Thoracic aorta (tissue), 2 donors: ENCODE measurements at places on chromosomes 2 and 18. TPM values are rescaled to one million over a fixed set of nuclear protein-coding genes. Genes with fewer than 3 reads are reported as not detected.

Gene TDRD15
- total RNA-seq, result 0.42 TPM

Gene CHRNG
- not detected for total RNA-seq

Gene SP110
- total RNA-seq, result 28.0 TPM

Gene SCG2
- 0.56 TPM for total RNA-seq

Gene CACNB4
- total RNA-seq, result 13.8 TPM

Gene FBLN7
- total RNA-seq, result 5.1 TPM

Gene FBXO48
- 0.56 TPM for total RNA-seq

Gene GYPC
- 185 TPM for total RNA-seq

DNA sequence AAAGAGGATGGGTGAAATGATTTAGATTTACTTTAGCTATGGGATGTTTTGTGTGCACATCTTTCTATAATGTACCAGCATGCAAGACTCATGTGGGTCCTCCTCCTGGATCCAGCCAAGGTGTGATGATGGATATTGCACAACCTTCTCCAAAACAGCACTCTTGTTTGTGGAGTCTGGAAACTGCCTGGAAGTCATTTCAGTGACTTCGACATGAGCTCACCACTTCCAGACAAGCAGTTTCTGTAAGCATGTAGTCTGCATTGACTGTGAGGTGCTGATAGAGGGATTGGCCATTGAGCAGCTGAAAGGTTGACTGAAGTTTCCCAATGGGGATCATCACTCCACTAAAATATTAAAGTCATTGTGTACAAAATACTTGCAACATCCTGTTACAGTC, 154.0 kb downstream of the TRIB2 start:
- DNase-seq, result no peak

DNA sequence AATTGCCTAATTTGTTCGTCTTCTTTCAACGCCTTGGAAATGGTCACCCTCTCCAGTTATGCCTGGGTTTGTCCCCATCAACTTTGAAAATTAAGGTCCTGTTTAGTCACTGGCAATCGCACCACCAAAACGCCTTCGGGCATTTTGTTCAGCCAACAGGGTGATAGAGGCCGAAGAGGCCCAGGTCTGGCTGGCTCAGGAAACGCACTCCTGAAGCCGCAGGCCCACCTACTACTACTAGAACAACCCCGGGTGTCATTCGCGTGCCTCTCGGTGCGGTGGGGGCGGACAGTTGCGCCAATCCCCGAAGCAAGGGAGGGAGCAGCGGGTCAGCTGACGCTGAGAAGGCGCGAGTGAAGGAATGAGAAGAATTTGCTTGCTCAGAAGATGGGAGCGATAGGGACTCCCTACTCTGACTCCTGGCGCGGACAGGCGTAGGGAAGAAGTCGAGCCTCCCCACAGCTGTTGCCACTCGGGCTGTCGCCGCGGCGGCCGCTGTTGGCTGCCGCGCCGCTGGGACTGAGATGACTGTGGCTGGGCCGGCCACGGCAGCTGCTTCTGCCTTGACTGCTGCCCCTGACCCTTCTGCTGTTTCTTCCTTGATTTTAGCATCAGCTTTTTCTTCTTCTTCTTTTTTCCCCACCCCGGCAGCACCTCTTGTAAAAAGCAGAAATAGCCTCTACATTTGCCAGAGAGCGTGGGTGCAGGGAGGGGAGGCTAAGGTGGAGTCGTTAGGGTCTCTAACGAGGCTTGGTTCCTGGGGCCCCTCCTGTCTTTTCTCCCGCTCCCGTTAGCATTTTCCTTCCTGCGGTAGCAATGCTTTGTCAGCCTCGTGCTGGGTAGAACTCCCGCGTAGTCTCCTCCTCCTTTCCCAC, 387.6 kb downstream of the FIGN start:
- peak; percentile 20 for DNase-seq

GRCh38 chr18:12442946-12443345, 35.2 kb downstream of the PRELID3A start:
- DNase-seq, result no peak

- peak; percentile 38 for DNase-seq
Observed at GRCh38 chr2:58240670-58241545, at the start of gene FANCL. Gene FANCL (minus strand): TSS chr2:58241325. CDS start chr2:58241313, 12 bp downstream.

- no peak for DNase-seq
Observed at GRCh38 chr2:198385856-198386255, 581.5 kb downstream of the PLCL1 start.

GRCh38 chr2:136863874-136864273, 98.5 kb downstream of the THSD7B start:
- DNase-seq, result no peak

DNA sequence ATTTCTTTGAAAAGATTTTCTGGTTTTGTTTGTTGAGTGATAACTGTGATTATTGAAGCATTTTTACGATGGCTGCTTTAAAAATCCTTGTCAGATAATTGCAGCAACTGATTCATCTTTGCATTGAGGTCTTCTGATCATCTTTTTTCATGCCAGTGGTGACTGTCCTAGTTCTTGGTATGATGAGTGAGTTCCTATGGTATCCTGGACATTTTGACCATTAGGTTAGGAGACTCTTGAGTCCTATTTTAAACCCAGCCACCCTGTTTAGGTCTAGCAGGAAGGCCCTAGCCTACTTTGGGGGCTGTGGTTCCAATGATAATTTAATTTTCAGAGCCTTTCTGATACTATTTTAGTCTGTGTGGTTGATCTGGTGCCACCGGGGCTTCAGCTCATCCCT, 72.7 kb upstream of the REV1 start:
- no peak for DNase-seq

- no peak for DNase-seq
Observed at GRCh38 chr2:176114120-176114929, 2.3 kb upstream of the HOXD10 start.

DNA sequence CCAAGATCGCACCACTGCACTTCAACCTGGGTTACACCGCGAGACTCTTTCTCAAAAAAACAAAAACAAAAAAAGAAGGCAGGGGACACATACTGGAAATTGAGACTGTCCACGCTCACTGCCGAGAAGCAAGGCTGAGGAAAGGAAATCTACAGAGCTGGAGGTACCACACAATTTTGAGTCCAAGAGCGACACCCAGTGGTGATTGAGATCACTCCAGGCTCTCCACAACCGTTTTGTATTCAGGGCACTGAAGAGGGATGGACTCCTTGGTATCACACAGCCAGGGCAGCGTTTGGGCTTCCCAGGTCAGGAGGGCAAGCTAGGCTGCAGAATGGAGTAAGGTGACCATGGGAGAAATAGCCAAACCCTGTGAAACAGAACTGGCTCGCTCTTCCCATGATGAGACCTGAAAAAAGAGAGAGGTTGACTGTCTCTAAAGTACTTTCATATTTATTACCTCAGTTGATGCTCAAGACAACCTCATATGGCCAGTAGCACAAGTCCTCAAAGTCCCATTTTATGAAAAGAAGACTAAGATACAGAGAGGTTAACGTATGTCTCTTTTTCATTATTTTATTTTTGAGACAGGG, 74.5 kb upstream of the YPEL5 start:
- DNase-seq, result no peak

DNA sequence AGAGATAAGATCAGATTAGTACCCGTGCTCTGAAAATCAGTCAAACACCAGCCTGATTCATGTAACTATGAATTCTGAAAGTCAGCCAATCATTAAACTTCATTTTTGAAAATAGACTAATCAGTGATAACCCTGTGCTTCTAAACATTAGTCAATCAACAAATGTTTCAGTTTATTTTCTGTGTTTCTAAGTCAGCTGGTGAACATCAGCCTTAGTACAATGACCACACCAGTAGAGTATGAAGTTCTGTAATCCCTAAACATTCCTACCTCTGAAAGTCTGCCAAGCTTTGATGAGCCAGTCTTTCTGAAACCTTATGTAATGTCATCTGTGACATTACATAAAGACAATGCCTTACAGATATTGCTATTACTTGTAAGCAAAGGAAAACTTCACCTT, 807.4 kb upstream of the CRIM1 start:
- DNase-seq, result no peak

GRCh38 chr2:190804182-190804795, 76.3 kb upstream of the GLS start:
- no peak for DNase-seq

GRCh38 chr2:198127627-198128026, 323.2 kb downstream of the PLCL1 start:
- no peak for DNase-seq

DNA sequence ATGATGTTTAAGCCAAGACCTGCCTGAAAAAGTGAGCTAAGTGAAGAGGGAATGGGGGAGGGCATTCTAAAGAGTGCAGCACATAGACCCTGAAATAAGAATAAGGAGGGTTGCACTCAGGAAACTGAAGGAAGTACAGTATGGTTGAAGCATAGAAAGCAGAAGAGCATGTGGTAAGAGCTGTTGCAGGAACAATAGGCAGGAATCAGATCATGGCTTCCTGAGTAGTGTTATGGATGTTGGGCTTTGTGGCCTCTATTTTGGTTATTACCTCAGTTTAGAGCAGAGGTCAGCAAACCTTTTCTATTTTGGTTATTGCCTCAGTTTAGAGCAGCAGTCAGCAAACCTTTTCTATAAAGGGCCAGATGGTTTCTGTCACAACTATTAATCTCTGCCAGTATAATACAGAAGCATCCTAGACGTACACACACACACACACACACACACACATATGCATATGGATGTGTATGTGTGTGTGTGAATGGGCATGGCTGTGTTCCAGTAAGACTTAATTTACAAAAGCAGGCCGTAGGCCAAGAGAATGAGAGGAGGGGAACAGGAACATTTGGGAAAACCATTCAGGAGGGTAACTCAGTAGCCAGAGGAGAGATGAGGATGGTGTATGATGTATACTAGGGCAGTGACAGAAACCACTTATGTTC, 91.1 kb upstream of the MYO3B start:
- no peak for DNase-seq

- DNase-seq, result no peak
Observed at GRCh38 chr2:232688201-232688600, 8.9 kb upstream of the GIGYF2 start.

DNA sequence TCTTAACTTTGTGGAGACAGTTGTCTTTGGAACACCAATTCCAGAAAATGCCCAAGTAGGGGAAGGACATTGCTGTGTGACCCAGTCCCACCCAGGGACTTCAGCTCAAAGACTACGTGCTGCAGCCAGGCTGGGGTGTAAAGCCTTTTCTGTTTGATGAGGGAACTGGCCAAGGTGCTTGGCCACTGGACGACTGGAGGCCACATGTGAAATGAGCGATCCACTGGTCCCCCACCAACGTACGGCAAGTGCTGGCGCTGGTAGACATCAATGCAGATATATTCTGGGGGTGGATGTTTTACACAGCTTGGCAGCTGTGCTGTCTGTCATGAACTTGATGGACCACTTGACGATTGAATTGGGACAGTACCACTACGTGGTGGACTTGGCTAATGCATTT, 582.5 kb upstream of the HNMT start:
- DNase-seq, result no peak

GRCh38 chr18:37778417-37779165, 213.0 kb upstream of the CELF4 start:
- DNase-seq, result no peak

GRCh38 chr2:168666339-168666738, 136.1 kb upstream of the NOSTRIN start:
- DNase-seq, result no peak

- DNase-seq, result no peak
Observed at GRCh38 chr2:202307690-202308089, 42.1 kb downstream of the NOP58 start.

GRCh38 chr2:32856891-32857290, 89.9 kb upstream of the LTBP1 start:
- DNase-seq, result no peak

- no peak for DNase-seq
Observed at GRCh38 chr2:95695613-95696012, 103.8 kb downstream of the TRIM43 start.

GRCh38 chr2:85001595-85001994, 30.6 kb downstream of the KCMF1 start:
- DNase-seq, result no peak
